CD4-positive, alpha-beta T cell treated with Interleukin-4 for 4 hours (primary cell): ENCODE measurements at places on chromosomes 13 and 19.

DNA sequence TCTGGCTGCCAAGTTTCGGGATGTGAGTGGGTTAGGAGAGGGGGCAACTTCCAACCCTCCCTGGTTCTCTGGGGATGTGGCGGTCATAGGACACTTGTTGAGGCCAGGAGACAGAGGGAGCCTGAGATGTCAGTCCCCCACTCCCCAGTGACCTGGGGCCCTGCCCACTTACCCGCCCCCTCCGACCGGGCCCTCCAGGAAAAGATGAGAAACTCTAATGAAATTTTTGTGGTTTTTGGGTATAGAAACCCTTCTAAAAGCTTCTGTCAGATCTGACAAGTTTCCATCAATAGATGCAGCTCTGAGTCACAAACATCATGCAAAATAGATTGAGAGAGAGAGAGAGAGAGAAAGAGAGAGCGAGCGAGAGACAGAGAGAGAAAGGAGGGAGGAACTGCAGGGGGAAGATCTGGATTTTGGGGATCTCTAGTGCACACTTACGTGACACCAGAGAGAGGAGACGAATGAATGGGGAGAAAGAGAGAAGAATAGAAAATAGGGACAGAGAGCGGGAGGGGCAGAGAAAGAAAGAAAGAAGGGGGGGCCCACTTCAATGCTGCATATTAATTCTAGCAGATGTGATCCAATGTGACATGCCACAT, 94.0 kb downstream of the PTPRS start:
- no peak for DNase-seq

- no peak for DNase-seq
Observed at GRCh38 chr13:111411151-111411858, 90.9 kb downstream of the TEX29 start.

DNA sequence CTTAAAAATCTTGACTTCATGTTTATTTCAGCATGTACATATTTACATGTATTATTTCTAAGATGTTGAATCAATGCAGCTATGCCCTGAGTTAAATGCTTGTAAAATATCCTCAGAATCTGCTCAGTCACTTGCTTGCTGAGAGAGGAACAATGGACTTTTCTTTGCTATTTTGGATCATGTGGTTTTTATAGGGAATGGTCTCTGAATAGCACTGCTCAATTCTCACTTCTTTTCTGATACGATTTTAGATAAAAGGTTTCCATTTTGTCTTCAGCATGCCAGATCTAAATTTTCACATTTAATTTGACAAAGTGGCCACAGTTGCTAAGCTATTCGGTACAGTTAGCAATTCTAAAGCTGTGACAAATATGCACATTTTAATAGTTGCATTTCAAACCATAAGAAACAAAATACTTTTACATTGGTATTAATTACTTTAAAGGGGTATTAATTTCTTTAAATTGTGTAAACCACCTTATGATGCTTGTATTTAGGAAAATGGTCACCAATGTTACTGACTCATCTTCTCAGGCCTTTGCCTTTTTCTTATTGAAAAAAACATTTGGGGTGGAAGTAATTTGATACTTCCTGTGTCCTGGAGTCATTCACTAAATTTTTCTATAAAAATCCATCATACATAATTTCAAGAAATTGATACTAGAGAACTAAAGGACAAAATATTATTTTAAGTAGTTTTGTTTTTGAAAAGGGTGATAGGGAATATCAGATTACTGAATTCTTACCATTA, 113.5 kb downstream of the MYO16 start:
- DNase-seq = no peak

DNA sequence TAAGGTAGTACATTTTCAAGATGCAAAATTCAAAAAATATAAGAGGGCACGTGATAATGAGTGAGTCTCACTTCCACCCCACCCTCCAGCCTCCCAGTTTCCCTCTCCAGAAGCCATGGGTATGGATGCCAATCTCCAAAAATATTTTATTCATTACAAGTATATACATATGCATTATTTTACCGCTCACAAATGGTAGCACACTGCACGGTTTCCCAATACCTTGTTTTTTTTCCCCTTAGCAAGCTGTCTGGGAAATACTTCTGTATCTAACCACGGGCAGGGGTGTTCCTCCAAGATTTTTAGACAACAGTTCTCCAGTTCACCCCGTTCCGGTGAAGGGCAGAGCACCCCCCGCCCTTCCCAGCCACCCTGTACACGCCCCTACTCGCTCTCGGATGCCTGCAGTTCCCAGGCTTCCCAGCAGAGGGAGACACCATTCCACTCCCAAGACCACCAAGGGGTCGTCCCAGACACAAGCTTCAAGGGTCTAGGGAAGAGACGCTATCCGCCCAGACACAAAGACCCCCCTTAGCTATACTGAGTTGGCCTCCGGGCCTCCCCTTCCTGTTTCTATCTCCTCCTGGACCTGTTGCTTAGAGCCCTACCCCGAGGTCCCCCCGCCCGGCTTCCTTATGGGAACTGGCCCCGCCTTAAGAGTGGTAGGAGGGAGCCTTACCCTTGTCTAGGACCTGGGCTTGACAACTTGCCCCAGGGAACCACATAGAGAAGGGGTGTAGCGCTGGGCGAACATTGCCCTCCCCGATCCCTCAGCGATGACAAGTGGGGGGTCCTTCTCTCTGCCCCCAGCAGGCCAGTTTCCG, 1.1 kb upstream of the FXYD3 start:
- DNase-seq = peak; percentile 55

DNA sequence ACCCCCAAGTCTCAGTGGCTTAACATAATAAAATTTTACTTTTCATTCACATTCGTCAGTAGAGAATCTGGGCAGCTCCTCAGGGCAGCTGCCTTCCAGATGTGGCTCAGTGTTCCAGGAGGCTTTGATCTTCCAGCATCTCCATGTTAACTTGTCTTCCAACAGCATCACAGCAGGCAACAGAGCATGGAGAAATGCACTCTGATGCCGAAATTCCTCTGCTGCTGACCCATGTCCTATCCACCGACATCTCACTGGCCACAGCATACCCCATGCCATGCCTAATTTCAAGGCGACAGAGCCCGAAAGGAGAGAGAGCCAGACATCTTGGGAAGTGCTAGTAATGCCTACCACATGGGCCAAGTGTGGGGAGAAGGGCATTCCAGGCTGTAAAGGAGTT, 64.9 kb upstream of the MEDAG start:
- no peak for DNase-seq

GRCh38 chr13:64849196-64849595, 2380.9 kb downstream of the PCDH9 start:
- DNase-seq = no peak

DNA sequence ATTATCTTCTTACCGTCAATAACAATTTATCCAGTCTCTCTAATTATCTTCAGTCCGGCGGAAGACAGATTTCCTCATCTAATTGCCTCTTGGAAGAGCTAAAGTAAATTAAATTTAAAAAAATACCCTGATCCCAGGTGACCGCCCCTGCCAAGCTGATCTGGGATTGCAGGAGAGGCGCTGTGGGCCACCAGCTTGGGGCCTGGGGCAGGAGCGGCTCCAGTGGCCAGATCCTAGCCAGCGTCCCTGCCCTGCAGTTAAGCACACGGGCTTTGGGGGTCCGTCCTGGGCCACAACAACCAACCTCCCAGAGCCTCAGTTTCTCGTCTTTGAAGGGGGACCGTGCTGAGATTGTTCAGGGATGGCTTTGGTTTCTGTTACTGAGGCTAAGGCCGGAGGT, 12.4 kb upstream of the TMEM255B start:
- no peak for DNase-seq

DNA sequence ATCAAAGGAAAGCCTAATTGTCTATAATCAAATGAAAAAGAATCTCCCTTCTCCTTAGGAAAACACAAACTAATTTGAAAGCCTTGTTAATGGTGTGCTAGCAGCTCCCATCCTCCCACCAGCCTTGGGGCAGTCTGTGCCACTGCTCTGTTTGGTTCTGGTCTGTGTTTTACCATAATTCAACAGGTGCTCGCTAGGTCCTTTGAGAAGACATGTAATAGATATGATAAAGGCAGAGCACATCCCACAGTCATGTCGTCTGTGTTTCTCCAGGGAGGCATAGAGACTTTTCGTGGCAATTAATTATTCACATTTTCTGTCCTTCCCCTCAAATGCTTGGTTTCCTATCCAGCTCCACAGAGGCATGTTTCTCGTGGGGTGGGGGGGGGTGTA, 23.8 kb downstream of the FAM124A start:
- no peak for DNase-seq

GRCh38 chr13:23790577-23791170, 98.5 kb downstream of the MIPEP start:
- no peak for DNase-seq

DNA sequence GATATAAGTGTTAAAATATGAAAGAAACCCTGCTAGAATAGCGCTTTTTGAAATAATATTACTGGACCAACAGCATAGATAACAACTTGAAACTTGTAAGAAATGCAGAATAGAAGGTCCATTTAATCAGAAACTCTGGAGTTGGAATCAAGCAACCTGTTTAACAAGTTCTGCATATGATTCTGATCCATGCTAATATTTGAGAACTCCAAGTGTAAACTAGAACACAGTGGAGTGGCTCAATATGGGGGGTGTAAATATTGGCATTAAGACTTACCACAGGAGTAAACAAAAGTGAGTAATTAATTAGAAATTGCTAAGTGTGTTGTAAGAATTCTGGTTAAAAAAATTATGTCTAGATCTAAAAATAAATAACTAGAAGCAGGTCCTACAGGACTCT, 151.2 kb downstream of the SLITRK1 start:
- DNase-seq = no peak

GRCh38 chr19:408902-409515, at the start of gene C2CD4C:
TSS of gene C2CD4C (minus strand) at chr19:409147. CDS start at chr19:408361, 786 bp downstream.
- DNase-seq = no peak

- no peak for DNase-seq
Observed at GRCh38 chr13:48728226-48728625, 74.5 kb downstream of the CYSLTR2 start.

- no peak for DNase-seq
Observed at GRCh38 chr13:78675112-78675511, 16.2 kb upstream of the OBI1 start.

DNA sequence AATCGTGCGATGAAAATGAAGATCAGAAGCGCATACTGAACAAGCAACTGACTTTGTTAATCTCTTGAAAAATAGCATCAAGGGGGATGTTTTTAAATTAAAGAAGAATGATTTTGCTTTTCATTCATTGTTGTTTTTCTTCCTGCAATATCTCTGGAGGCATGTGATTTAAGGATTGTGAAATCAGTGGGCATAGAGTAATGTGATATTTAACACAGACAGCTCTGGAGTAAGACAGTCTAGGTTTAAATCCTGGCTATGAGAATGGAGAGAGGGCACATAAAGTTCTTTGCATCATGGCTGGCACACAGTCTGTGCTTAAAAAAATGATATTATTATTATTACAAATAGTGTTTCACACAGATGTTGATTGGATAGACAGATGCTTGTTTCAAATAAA, 243.1 kb upstream of the NBEA start:
- DNase-seq = no peak

- DNase-seq = no peak
Observed at GRCh38 chr13:72427757-72428528, 299.5 kb downstream of the MZT1 start.

DNA sequence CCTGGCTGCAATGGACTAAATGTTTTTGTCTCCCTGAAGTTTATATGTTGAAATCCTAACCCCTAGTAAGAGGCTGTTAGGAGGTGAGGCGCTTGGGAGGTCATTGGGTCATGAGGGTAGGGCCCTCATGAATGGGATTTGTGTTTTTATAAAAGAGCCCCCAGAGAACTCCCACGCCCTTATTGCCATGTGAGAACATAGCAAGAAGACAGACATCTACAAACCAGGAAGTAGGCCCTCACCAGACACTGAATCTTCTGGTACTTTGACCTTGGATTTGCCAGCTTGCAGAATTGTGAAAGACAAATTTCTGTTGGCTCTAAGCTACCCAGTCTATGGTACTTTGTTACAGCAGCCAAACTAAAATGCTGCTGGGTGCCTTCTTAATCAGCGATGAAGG, 96.1 kb upstream of the SPATA13 start:
- DNase-seq = no peak

- no peak for DNase-seq
Observed at GRCh38 chr19:12465211-12465610, 19.4 kb downstream of the ZNF709 start.

DNA sequence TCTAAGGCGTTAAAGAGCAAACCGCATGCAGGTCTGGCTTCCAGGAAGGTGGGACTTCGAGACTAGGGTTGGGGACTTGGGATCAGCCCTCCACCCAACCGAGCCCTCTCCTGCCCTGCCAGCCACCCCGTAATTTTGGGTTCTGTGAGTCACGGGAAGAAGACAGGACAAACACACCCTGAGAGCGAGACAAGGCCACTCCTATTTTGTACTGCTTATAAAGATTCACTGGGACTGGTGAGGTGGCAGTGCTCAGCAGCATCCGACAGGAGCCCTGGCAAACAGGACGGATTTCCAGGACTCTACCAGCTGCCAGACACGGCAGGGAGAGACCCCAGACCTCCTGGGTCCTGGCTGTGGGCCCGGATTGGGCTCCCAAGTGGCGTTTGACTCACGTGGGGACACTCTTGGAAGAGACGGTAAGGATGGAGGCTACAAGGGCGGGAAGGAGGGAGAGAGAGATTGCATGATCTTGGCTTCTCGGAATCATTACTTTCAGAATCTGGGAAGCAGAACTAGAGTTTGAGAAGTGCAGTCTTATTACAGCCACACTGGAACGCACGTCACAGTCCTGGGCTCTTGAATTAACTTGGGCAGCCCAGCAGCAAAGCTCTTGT, at the start of gene C5AR2:
Gene C5AR2 (plus strand): TSS at position 245 of the 617 bp plus-strand sequence. CDS start 8,625 bp downstream, outside the sequence.
- no peak for DNase-seq

GRCh38 chr19:3585301-3586126, at the start of gene GIPC3:
TSS of gene GIPC3 (plus strand) at chr19:3585478. CDS start at chr19:3585598, 120 bp downstream.
- no peak for DNase-seq

GRCh38 chr19:3970313-3970807, 539 bp downstream of the DAPK3 start:
- no peak for DNase-seq

DNA sequence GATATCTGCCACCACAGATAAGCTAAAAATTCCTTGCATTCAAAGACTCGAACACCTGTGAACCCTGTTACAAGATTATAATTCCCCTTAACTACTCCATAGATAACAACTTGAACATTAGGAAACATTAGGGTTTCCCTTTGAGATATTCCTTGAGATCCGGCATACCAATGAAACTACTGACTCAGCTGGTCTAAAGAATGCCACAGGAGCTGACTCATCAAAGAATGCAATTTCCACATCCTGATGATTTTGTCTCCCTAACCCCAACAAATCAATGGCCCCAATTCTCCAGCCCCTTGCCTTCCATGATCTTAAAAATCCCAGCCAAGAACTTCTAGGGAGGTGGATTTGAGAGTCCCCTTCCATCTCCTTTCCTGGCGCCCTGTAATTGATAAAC, 35.6 kb upstream of the ZNF599 start:
- no peak for DNase-seq

DNA sequence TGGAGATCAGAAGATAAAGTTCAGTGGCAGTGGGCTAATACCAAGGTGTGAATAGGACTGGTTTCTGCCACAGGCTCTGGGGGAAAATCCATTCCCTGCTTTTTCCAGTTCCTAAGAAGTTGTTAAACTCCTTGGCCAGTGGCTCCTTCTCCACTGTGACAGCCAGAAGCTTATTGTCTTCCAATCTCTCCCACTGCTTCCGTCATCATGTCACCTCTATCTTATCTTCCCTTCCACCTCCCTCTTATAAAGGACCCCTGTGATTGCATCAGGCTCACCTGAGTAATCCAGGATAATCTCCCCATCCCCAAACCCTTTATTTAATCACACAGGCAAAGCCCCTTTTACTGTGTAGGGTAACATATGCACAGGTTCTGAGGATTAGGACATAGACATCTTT, 431.2 kb upstream of the SLC10A2 start:
- no peak for DNase-seq
